ENCODE measurements at places on chromosomes 5 and 9. TPM values are rescaled to one million over a fixed set of nuclear protein-coding genes. Genes with fewer than 3 reads are reported as not detected.

Gene PCDHA7
- total RNA-seq, result 0.17 TPM

Gene PRLR
- total RNA-seq, result 1.4 TPM

Gene CAVIN4
- total RNA-seq, result 0.44 TPM

Gene GRPEL2
- 20.4 TPM for total RNA-seq

Gene C5orf22
- total RNA-seq, result 20.9 TPM

Gene RNF208
- total RNA-seq, result 1.9 TPM

Gene FBN2
- total RNA-seq, result 2.4 TPM
